ENCODE measurements at places on chromosomes 5 and 9.

- H3K4me1 ChIP-seq, result no peaks in the 10 kb centered on the region
- no peaks in the 10 kb centered on the region for H3K27me3 ChIP-seq
- DNase-seq, result no peak
- H3K36me3 ChIP-seq, result peaks cover 18% of the 10 kb centered on the region
- no peak overlapping the region for H3K4me3 ChIP-seq
Measured at GRCh38 chr5:87382224-87382623, 30.5 kb downstream of the CCNH start.

- no peak for DNase-seq
- H3K27ac ChIP-seq, result no peak overlapping the region
- no peak overlapping the region for H3K4me3 ChIP-seq
- no peaks in the 10 kb centered on the region for H3K27me3 ChIP-seq
Measured at GRCh38 chr9:133813749-133814585, 75.8 kb upstream of the SARDH start.

GRCh38 chr9:7782400-7783120 lies 17.0 kb downstream of the DMAC1 start:
- no peaks in the 10 kb centered on the region for H3K4me1 ChIP-seq
- H3K4me3 ChIP-seq, result no peak overlapping the region
- H3K27me3 ChIP-seq, result peaks cover 2% of the 10 kb centered on the region
- no peak overlapping the region for H3K27ac ChIP-seq
- no peaks in the 10 kb centered on the region for H3K36me3 ChIP-seq
- DNase-seq, result no peak

DNA sequence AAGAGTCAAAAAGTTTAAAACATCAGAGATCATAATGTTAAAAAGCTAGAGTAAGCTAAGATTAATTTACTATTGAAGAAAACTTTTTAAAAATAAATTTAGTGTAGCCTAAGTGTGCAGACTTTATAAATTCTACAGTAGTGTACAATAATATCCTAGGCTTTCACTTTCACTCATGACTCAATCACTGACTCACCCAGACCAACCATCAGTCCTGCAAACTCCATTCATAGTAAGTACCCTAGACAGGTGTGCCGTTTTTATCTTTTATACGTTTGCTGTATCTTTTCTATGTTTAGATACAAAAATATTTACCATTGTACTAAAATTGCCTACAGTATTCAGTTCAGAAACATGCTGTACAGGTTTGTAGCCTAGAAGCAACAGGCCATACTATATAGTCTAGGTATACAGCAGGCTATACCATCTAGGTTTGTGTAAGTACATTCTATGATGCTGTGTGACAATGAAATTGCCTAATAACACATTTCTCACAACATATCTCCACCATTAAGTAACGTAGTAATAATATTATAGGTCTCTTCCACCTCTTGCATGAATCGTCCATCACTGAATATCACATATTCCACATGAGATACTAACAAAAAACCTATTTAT lies 59.2 kb downstream of the MEGF9 start:
- no peak overlapping the region for H3K4me3 ChIP-seq
- H3K27me3 ChIP-seq, result no peaks in the 10 kb centered on the region
- H3K36me3 ChIP-seq, result peaks cover 2% of the 10 kb centered on the region

DNA sequence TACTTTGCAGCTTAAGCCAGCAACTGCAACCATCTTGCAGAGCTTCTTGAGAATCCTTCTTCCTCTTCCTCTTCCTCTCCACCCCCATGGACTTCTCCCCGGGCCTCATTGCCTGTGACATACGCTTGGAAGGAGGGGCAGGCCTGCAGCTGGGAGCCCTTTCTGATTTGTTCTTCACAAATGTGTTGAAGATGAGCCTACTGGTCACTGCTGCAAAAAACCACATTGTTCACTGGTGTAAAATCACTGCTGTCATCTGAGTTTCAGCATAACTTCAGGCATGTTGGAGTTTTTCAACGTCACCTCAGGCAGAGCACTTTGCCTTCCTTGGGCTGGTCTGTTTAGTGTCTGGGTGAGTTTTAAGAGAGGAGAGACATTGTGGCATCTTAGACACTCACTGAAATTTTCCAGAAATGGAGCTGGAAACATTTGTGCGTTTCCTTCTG lies 7.9 kb downstream of the TJP2 start:
- no peaks in the 10 kb centered on the region for H3K36me3 ChIP-seq
- no peak overlapping the region for H3K4me3 ChIP-seq
- no peak for DNase-seq
- H3K27ac ChIP-seq, result no peak overlapping the region

DNA sequence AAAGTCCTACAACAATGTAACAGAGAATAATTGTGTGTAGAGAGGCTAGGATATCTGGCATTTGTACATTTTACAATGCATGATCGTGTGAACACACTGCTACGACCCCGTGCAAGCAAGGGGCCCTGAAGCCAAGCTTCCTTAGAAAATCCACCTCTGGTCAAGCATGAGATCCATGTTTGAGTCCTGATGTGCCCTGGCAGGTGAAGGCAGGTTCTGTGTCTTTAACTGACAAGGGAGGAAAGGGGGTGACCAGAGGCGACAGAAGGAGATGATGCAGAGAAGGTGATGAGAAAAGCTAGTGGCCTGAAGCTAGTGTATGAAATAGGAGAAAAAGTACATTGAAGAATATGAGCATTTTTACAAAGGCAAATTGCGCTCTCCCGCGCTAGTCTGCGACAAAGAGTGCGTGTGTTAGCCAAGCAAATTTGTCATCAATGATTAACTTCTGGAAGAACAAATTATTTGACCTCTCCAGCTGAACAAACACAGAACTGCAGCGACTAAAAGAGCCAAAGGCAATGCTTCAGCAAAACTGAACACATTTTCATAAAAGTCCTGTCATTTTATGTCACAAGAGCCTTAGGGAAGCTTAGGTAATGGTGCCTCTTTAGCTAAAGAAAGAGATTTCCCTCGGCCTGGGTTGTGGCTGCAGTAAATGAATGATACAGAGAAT lies 101.7 kb upstream of the DAPK1 start:
- H3K4me3 ChIP-seq, result no peak overlapping the region
- no peak overlapping the region for H3K27ac ChIP-seq
- DNase-seq, result no peak
- no peaks in the 10 kb centered on the region for H3K36me3 ChIP-seq

All from activated naive CD8-positive, alpha-beta T cell treated with anti-CD3 and anti-CD28 coated beads, Interleukin-2, amount 10 ng/mL, durations not matched to agents 7 days and 5 days (primary cell).